ENCODE measurements at places on chromosomes 1 and 21.

- no peak for DNase-seq
Observed at GRCh38 chr1:202575918-202576653, 134.2 kb downstream of the SYT2 start.

- no peak for DNase-seq
Observed at GRCh38 chr1:221419513-221420095, 322.3 kb downstream of the DUSP10 start.

- no peak for DNase-seq
Observed at GRCh38 chr1:210363119-210363518, 34.4 kb downstream of the HHAT start.

- DNase-seq: no peak
Observed at GRCh38 chr21:33496345-33496744, 4.8 kb upstream of the DNAJC28 start.

GRCh38 chr1:17791055-17791390 is 35.9 kb downstream of the ACTL8 start:
- DNase-seq: no peak

DNA sequence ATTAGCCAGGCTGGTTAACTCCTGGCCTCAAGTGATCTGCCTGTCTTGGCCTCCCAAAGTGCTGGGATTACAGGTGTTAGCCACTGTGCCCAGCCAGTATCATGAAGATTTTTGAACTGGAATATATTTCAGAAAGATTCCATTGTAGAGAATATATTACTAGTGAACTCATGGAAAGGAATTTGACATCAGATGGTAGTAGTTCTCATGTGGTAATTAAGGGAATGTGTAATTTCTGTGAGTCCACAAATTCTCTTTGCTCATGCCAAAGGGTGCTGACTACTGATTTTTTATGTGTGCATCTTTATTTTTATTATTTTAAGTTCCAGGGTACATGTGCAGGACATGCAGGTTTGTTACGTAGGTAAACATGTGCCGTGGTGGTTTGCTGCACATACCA is 10.4 kb downstream of the DTL start:
- DNase-seq: no peak

- no peak for DNase-seq
Observed at GRCh38 chr1:22104865-22105437, 37.9 kb downstream of the WNT4 start.

- DNase-seq: no peak
Observed at GRCh38 chr1:192439373-192440025, 122.7 kb downstream of the RGS21 start.

- no peak for DNase-seq
Observed at GRCh38 chr1:70573317-70573843, 162.3 kb downstream of the CTH start.

DNA sequence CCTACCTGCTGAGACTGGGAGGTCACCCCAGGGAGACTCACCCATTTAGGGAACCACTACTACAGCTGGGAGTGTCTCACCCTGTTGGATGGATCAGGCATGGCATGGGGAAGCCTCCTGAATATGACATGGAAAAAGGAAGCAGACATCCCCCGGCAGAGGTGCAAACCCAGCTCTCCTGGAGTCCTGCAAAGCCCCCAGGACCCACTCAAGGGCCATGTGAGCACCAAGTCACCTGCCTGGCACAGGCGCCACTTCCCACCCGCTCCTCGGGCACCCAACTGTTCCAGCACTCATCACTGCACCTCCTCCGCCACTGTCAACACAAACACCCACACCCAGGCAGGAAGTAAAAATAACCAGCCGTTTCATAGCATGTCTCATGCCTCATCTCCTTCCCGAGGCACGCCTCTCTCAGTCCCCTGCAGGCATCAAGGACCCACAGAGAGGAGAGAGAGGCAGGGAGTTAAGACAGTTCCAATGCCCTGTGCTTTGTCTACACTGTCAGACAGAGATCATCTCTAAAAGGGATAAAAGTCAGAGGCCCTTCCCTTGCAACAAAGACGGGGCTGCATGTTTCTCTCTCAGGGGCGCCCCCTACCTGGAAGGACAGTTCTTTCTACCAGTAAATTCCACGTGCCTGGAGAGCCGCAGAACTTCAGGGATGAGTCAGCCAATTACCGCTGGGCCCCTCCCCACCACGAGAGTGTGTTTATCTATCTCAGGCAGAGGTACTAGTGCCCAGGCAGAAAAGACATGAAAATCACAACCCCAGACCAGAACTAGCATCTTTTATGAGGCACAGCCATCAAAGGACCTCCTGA is 150.1 kb upstream of the SOD1 start:
- DNase-seq: no peak

GRCh38 chr1:228464487-228464983 is 22.6 kb upstream of the RNF187 start:
- peak; percentile 60 for DNase-seq

DNA sequence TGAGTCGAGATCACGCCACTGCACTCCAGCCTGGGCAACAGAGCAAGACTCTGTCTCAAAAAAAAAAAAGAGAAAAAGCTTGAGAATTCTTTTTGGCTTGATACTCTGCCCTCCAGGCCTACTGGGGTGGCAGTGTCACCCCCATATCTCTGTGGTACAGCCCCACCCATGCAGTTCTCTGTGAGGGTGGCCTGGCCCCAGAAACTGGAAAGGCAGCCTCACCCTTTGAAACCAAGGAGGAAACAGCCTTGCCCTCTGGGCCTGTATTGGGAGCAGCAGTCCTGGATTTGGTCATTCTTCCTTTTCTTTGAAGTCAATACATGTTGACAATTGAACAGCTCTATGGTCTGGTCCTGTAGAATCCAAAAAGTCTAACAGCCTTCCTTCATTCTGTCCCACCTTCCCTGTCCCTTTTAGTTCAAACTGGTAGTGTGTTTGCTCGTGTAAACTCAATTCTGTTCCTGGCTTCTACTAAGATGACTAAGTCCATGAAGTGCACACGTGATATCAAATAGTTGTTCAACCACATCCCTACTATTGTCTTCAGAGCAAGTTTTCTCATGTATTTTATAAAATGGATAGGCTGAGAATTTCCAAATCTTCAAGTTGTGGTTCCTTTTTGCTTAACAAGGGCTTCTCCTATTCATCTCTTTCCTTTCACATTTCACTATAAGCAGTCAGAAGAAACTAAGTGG is 13.2 kb downstream of the ST7L start:
- no peak for DNase-seq

- no peak for DNase-seq
Observed at GRCh38 chr1:219926363-219926998, 1.9 kb downstream of the SLC30A10 start.

DNA sequence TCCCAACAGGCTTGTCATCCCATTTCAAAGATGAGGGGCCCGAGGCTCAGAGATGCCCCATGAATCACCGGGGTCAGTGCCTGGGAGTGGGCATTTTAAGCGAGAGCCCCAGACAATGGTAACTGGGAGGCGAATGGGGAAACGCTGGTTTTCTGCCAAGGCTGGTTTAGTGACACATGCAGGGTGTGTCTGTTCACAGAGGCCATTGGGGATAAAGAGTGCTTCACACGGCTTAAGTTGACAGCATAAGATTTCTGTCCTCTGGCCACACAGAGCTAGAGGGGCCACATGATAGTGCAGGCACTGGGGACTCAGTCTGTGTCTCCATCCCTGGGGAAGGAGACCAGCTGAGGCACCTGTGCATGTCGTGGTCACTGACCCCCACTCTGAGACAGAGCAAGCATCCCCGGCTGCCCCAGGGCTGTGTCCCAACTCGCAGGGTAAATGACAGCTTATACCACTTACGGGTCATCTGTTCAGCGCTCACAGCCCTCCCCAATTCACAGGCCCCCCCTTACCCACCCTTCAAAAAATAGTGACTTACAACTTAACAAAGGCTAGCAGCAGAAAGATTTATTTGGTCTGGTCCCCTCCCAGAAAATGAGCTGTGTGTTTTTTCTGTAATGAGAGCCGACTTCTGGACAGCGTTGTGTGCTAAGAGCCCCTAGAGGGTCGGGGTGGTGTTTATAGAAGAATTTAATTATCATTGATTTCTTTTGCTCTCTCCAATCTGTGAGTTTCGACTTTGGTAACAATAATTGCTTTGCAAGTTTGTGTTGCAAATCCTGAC is 34.9 kb upstream of the ARHGEF16 start:
- no peak for DNase-seq

DNA sequence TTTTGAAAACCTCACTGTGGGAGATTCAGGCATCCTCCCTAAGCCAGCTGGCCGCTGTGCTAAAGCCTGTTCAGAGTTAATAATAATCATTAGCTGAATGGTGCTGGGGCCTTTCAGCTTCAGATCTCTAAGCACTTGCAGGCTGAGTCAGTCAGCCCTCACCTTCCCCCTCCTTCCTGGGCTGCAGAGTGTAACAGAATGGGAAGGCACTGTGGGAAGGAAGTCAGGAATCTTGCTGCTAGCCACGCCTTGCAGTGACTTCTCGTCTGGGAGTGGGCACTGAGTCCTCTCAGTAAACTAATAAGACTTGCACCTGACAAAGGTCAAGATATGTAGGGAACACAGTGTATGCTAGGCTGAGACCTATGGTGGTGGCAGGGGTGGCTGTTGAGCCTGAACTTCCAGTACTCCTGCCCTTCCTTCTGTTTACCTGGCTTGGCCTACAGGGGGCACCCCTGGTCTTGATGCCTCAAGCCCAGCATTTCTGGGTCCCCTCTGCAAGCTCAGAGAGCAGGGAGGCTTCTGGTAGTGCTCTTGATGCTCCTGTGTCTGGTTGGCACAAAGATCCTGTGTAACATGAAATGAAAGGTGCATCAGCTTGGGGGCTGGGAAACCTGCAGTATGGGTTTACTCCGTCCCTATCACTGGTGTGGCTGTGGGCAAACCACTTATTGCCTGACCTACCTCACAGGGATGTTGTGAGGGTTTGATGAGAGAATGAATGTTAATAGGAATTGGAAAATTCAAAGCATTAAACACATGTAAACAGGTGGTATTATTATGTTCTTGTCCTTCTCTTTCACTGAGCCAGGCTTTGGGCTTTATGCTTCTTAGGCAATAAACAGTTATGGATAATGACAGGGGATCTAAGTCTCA is 6.0 kb downstream of the CYB561D1 start:
- DNase-seq: peak; percentile 41

DNA sequence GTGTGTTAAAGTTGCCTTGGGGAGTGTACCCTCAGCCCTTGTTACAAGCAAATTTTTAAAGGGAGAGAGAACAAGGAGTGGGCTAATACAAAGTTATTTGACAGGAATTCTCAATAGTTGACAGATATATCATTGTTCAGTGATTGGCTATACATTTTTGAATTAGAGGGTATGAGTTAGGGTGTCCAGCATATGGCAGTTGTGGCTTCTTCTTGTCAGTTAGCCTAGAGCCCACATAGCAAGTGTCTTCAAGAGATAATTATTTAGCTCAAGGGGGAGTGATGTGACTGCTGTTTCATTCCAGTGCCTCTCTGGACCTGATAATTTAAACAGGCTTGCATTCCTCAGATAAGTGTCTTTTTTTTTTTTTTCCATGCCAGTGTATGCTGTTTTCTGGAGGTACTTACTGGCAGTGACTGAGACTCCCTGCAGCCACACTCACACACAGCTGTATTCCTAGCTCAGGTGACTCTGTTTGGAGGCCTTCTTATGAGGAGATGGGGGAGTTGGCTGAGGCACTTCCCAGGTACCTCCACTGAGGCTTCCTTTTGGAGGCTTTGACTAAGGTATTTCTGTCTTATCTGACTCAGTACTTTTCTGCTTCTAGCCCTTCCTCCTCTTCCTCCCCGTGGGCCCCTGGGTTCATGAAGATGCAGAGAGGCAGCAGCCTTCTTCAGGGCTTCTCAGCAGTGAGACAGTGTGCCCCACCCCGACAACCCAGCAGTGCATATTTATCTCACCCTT is 32.3 kb downstream of the IVNS1ABP start:
- DNase-seq: no peak

- DNase-seq: no peak
Observed at GRCh38 chr1:118317842-118318614, 133.0 kb upstream of the SPAG17 start.

All from GDM1 (cell line).